Caki2 (cell line): ENCODE measurements at places on chromosomes 16 and 17.

GRCh38 chr16:51500306-51500705 lies 349.2 kb upstream of the SALL1 start:
- no peak for DNase-seq

DNA sequence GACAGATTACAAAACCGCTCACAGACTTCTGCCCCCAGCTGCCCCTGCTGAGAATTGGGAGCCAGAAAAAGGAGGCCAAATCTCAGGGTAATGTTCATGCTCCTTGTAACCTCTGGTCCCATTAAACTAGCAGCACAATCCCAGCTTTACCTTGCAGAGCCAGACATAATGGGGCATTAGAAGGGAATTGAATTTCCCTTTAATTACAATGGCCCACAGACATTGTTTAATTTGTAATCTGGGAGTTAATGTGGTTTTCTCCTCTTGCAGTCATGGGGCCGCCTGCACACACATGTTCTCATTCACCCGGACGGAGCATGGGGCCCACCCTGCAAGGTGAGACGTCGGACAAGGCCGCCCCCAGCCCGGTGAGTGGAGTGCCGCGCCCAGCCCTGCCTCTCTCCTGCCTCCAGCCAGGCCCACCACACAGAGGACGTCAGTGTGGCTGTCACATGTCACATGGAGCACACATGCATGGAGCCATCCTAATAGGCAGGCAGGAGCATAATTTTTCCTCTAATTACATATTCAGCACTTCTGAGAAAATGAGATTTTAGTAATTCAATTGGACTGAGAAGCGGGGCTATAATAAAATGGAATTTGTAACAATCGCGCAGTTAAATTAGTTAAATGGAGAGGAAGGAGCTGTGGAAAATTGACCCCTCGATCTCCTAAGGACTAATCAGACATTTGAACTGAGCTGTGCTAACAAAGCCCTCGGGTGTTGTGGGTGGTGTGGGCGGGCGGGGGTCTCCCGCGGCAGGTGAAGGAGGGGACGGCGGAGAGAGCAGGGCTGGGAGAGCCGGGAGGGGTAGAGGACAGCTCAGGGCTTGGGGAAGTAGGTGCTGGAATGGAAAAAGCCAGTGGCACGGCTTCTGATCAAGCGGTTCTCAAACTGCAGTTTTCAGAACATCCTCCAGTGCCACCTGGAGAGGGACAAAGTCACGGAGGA lies 87.7 kb downstream of the ENGASE start:
- DNase-seq = no peak

GRCh38 chr17:10512856-10513255 lies 5.5 kb downstream of the MYH1 start:
- no peak for DNase-seq

DNA sequence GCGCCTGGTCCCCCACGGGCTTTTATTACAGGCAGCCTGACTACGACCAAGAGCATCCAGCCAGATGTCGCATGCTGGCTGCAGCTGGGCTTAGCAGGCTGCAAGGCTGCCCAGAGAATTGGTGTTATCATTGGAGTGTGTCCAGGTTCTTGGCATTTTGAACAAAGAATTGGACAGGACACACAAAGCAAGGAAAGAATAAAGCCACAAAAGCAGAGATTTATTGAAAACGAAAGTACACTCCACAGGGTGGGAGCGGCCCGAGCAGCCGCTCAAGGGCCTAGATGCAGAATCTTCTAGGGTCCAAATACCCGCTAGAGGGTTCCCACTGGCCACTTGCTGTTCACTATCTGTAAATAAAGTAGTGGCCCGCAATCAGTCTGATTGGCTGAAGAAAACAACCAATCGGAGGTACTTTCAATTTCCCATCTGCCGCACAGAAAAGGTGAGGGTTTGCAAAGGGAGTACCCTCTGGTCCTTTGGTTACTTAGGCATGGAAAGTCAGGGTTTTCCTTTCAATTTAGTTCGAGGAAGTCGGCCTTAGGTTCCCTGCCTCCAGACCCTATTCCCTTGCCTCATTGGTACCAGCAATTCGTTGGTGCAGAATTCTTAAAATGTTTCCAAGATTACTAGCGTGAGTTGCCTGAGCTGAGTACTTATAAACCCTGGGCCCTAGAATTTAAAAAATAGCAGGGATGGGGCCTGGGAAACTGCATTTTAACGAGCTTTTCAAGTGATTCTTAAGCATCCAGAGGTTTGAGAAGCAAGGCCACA lies 38.5 kb upstream of the CNEP1R1 start:
- no peak for DNase-seq

DNA sequence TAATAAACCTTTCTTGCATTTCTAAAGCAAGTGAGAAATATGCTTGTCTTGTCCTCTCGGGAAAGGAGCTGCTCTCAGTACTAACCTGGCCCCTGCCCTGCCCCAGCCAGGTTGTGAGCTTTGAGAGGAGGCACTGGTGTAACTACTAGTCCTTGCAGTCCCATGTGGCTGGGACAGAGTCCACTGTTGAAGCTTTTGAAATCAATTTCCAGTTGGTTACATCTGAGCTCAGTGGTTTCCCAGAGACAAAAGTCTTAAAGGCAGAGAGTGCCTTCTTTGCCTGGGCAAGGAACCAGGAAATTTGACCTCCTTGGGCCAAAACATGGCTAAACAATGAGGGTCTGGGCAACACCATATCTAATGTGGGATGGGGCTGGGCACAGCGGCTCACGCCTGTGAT lies 48.7 kb downstream of the GSG1L start:
- no peak for DNase-seq

DNA sequence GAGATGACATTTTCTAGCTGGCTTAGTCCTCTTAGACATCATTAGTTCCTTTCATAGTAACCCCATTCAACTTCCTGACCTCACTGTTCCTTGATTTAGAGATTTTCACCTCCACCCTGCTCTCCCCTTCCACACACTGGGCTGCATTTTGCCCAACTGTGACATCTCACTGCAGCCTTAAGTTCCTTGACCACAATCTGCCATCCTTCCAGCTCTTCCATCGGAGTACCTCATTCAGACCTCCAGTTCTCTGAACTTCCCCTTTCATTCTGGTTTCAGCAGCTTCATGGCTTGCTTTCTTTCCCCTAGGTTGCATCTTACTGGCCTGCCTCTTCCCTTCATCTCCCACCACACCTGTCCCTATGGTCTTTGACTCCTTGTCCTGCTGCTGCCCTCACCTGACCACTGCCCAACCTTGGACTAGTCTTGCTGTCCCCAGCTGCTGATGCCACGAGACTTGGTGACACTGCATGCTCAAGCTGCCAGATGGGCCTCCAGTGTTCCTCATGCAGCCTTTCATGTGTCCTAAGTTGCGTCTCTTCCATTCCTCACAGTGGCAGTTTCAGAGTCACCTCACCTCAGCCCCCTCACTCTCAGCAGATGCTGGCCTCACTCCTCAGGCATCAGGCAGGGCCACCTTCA lies 40.8 kb downstream of the NUP88 start:
- DNase-seq = no peak

GRCh38 chr17:17377071-17377967 lies 74.1 kb downstream of the NT5M start:
- no peak for DNase-seq

- DNase-seq = no peak
Observed at GRCh38 chr17:64574646-64575045, 67.9 kb downstream of the CEP95 start.

- no peak for DNase-seq
Observed at GRCh38 chr17:65679165-65679845, 117.9 kb upstream of the AXIN2 start.

GRCh38 chr16:17836868-17837602 lies 366.3 kb upstream of the XYLT1 start:
- peak; percentile 12 for DNase-seq

GRCh38 chr16:75774197-75774596 lies 47.9 kb upstream of the CPHXL start:
- no peak for DNase-seq

GRCh38 chr17:79082311-79083190 lies 7.9 kb downstream of the ENGASE start:
- no peak for DNase-seq

DNA sequence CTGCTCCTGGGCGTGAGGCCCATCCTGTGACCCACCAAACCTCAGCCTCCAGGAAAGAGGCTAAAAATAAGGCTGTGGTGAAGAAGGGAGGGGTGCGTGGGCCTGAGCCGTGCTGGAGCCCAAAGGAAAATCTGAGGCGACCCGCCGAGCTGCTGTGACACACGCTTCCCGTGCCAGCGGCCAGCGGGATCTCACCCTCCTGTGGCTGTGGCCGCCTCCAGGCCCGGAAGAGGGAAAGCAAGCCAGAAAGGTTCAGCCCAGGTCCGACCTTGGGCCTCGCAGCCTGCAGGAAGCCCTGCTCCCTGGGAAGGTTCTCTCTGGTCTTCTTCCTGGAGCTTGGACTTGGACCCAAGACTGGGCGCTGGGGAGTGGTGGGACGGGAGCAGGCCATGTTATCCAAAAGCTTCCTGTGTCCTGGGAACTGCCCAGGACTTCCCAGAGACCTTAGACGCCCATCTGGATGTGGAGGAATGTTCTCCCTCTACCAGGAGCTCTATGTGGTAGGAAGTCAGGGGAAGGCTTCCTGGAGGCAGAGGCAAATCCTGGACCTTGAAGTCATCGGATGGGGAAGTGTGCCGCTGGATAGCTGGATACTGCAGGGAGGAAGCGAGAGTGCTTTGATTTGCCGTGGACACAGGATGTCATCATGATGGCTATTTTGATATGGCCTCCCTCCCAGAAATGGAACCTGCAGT lies 11.4 kb downstream of the SPNS2 start:
- no peak for DNase-seq

- DNase-seq = no peak
Observed at GRCh38 chr16:27319257-27319965, 5.6 kb downstream of the IL4R start.

DNA sequence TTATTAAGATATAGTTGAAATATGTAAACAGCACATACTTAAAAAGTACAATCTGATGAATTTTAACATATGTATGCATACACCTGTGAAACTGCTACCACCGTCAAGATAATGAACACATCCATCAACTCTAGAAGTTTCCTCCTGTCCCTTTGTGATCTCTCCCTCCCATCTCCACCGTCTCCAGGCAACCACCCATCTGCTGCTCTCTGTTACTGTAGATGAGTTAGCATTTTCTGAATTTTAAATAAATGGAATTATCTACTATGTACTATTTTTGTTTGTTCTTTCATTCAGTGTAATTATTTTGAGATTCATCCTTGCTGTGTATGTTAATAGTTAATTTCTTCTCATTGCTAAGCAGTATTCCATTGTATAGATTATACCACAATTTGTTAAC lies 40.2 kb upstream of the SMPD3 start:
- DNase-seq = no peak

GRCh38 chr16:78563905-78564304 lies 464.5 kb downstream of the WWOX start:
- no peak for DNase-seq

DNA sequence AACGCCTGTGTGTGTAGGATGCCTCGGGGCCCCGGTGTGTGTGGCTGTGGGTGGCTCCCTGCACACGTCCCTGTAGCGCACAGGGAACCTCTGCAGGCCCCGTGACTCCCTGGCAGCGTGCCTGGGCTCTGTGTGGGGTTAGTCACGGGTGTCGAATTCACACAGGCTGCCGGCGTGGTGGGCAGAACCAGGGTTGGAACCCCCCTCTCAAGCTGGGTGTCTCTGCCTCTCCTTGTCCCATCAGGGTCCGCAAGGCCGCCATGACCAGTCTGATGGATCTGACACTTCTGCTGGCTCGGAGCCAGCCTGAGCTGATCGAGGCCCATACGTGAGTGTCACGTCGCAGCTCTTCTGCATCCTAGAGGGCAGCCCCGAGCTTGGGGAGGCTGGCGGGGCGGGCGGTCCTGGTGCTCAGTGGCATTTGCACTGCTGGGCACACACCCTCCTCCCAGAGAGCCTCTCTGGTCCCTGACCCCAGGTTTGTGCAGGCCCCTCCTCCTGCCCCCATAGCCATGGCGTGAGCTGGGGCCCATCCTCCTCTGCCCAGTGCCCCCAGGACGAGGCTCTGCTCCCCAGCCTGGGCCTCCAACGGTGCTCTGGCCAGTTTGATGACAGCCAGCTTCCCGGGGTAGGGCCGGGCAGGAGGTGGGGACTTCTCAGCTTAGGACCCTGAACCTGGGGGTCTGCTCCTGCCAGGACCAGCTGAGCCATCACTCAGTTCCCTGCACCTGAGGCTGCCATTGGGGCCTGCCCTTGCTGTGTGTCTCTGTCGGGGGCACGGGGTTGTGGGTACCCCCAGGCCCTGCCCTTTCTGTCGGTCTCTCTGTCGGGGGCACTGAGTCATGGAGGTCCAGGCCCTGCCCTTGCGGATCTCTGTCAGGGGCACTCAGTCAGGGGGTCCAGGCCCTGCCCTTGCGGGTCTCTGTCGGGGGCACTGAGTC lies 88.1 kb upstream of the ZNF750 start:
- no peak for DNase-seq

DNA sequence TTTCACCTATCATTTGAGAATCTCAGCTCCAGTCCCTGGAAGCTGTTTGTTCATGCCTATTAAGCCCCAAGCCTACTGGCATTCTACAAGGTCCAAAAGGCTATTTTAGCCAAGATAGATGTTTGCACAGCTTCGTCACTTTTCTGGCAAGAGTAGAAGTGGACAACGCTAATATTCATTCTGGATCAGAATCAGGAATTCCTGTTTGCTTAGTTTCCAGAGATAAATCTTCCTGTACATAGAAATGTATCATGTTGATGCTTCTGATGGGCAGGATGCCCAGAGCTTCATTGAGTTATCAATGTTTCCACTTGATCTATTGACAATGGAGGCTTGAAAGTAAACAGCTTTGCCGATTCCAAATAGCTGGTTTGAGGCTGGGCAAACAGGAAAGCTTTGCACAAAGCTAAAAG lies 260.7 kb upstream of the CA10 start:
- no peak for DNase-seq

- DNase-seq = no peak
Observed at GRCh38 chr17:2905269-2905668, 109.0 kb downstream of the RAP1GAP2 start.

DNA sequence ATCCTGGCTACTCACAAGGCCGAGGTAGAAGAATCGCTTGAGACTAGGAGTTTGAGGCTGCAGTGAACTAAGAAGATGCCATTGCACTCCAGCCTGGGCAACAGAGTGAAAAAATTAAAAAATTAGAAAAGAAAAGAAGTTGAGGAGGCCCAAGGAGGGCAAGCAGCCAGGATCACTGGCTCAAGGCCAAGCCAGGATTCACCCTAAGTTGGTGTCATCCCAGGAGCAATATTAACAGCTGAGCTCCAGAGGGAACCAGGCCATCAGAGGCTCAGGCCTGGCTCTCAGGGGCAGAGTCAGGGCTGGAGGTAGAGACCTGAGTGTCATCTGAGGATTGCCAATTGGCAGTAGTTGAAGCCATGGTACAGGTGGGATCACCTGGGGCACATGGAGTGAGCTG lies 20.7 kb downstream of the DRC3 start:
- no peak for DNase-seq

DNA sequence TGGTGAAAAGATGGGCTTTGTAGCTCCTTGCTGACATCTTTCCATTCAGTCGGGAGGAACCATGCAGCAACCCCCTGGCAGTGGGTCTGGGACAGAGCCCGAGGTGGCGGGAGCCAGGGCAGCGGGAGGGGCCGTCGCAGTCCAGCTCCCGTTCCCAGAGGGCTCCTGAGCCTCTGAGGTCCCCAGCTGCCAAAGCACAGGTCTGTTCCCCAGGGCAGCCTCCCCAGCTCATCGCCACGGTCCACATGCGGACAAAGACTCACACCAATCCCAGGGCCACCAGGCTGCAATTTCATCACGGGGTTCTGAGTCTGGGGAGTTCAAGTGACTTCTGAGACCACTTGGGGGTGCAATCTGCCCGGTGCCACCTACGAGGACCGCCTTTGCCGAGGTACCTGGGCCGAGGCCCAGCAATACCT lies 196.0 kb downstream of the RBFOX3 start:
- no peak for DNase-seq
